NCI-H1930 (cell line): ENCODE measurements at places on chromosomes 12 and 14.

DNA sequence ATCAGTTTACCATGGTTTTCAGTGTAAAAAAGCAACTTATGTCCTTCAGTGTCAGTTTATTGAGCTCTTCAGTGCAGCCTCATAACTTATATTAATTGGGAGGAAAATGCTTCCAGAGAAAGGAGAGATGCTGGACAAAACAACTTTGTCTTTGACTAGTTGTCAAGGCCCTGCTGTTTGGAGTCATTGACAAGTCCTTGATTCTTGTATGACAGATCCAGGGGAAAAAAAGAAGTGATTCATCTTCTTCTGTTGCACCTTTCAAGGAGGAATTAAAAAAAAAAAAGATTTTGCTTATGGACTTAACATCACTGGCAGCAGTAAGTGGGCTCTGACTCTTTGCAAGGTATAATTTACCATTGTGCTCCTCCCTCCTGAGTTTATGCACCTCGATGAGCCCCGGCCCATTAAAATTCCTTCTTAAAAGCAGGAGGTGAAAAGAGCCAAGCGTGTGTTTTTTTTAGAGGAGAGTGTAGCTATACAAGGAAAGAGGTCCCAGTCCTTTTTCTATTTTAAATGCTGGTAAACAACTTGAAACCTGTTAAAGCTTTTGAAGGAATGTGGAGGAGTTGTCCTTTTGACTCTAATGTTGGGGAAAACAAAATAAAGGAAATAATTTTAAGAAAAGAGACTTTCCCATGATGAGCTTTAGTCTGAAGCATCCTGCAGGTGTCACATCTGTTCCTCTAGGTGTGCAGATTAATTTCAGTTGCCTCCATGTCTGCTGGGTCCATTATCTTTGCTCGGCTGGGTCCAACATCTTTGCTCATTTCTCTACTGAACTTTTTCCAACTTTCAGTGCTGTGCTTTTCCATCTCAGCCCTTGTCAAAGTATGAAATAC, 431.6 kb downstream of the RAD51B start:
- no peak for DNase-seq

GRCh38 chr12:95257541-95257940, 39.9 kb downstream of the VEZT start:
- no peak for DNase-seq

- DNase-seq = no peak
Measured at GRCh38 chr12:10354502-10354901, 35.3 kb downstream of the KLRK1 start.

- DNase-seq = no peak
Measured at GRCh38 chr14:34169561-34169960, 218.7 kb upstream of the EGLN3 start.

- DNase-seq = no peak
Measured at GRCh38 chr12:30877105-30877875, 49.3 kb upstream of the TSPAN11 start.

DNA sequence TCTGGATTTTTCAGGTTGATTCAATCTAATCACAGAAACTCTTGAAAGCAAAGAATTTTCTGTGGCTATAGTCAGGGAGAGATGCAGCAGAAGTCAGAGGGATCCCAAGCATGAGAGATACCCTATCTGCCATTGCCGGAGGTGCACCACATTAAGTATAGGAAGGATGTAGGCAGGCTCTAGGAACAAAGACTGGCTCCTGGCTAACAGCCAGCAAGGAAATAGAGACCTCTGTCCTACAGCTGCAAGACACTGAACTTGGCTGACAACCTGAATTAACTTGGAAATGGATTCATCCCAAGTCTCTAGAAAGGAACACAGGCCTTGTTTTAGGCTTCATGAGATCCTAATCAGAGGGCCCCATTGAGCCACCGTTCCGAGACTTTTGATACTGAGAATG, 364.9 kb upstream of the FLRT2 start:
- DNase-seq = no peak

- DNase-seq = no peak
Measured at GRCh38 chr12:50006280-50006679, 19.0 kb downstream of the RACGAP1 start.

GRCh38 chr12:131409211-131409610, 301.7 kb upstream of the SFSWAP start:
- no peak for DNase-seq

DNA sequence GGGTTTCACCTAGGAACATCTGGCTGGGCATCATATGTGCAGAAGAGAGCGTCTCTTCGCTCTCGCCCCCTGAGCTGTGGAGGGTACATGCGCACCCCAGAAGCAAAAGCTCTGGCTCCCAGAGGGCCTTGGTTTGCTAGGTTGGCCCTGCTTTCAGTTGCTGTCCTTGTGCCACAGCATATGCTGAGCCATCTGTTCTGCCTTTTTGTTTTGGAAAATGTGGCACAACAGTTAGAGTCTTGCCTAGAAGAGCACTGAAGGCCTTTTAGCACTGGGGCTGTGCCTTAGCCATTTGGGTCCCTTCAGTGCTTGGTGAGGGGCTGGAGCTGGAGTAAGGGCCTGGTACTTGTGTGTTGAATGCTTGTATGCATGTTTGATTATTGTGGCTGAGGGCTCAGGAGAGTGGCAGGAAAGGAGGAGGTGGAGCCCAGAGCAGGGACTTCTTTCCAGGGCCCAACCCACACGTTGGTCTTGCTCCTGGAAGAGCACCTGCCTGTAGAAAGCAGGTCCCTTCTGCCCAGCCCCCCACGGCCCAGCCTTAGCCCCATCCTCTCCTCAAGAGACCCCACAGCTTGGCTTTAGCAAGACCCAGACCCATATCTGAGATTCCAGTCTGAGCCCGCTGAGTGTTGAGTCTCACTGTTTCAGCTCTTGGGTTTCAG, 113.7 kb downstream of the SLC25A47 start:
- no peak for DNase-seq

- DNase-seq = no peak
Measured at GRCh38 chr12:93902736-93903562, 225.8 kb downstream of the CRADD start.

- no peak for DNase-seq
Measured at GRCh38 chr12:53145383-53146260, 34.9 kb upstream of the ZNF740 start.

- no peak for DNase-seq
Measured at GRCh38 chr12:53506881-53507602, at the start of gene NPFF. TSS of gene NPFF (minus strand) at chr12:53507484. CDS start at chr12:53507474, 10 bp downstream.

DNA sequence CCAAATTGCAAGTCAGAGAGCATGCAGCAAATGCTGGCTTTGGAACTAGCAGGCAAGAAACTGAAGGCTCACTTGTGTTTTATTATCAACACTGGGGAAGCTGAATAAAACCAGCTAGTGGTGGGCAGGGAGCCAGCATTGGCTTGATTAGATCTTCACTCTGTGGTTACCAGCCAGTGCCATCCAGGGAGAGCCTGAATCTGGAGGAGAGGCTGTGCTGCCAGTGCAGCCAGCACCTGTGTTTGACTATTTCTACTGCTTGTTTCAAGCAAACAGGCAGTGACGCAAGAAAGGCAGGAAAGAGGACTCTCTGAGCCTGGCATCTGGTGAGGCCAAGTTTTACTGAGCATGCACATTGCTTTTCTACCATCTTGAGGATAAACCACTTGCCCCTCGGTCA, 247.0 kb downstream of the PHLDA1 start:
- no peak for DNase-seq

DNA sequence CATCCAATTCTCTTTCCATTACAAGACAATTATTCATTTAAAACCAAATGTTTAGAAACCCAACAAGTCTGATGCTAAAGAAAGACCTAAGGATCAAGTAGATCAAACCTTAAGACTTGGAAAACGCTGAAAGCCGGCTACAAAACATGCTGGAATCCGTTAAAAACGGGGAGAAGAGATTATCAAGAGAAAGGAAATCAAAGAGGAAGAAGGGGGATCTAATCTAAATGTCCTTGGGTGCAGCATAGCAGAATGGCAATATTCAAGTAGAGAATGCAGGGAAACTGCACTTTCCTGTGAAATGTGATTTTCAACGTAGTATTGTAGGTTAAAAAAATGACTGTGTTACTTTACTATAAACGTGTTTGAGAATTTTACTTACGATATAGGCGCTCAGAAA, 1.3 kb downstream of the PPP1R13B start:
- DNase-seq = no peak

DNA sequence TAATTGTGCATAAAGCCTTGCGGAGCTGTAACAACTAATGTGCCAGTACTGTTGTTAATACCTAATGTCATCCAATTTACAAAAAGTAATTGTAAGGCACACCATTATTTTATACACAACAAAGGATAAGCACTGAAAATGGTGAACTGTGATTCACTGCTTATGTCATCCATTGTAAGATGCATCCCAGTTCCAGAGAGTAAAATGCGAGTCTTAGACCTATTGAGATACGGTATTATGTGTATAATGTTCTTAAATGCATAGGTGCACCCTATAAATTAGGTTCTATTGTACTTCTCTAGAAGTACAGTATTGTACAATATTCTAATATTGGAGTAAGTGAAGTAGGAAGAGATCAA, 406 bp downstream of the PARP2 start:
- DNase-seq = peak; percentile 21

DNA sequence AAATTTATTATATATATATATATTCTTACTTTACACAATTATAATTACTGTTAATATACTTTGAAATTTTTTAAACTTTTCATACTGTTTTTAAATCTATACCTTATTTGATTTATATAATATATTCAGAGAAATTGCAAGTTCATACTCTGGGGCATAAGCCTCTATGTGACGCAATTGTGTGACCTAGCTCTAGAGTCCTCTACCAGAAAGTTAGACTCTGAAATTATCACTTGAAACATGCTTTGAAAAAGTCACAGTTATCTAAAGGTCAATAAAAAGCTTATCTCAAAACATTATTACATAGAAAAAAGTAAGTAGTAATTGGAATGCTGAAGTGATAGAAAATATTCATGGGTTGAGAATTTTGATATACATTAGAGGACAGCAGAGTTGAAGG, 93.8 kb downstream of the LIN7A start:
- DNase-seq = no peak

DNA sequence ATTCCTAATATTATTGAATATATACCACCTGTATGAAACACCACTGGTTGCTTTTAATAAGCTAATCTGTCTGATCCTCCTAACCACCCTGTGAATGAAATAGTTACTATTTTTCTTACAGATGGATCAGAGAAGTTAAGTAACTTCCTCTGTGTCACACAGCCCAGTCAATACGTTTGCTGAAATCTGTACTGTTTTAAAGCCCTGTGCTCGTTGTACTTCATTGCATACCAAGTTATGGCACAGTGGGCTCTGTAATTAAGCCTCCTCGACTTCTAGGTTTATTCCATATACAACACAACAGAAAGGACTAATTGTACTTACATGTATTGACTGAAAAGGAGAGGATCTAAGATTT, 137.9 kb downstream of the TPH2 start:
- DNase-seq = no peak

DNA sequence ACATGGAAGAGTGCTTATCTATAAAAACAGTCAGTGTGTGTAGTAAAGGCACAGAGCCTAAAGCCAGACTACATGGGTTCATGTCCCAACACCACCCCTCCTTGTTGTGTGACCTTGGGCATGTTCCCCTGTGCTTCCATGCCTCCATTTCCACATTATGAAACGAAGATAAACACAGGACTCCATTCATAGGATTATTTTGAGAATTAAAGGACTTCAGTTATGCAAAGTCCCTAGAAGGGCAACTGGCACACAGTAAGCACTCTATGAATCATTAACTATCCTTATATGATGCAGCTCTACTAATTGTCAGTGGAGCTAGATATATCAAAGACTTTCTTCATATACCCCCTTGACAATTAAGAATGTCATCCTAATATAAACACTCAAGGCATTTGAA, 17.8 kb downstream of the IFNG-AS1 start:
- DNase-seq = no peak

DNA sequence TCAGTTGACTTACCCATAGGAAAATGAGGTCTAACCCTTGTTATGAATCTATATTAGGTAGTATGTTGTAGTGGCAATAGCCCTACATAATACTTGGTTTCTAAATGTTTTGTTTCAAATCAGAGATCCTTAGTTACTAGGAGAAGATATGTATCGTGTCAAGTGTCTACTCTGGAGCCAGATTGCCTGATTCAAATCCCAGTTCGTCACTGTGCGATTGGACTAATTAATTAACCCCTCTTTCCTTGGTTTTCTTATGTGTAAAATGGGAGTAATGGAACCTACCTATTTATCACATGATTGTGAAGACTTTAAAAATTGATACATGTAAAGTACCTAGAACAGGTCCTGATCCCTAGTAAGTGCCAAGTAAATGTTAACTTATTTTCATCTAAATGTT, 1.4 kb downstream of the LETMD1 start:
- DNase-seq = no peak

GRCh38 chr14:47223656-47224055, 451.7 kb downstream of the MDGA2 start:
- DNase-seq = no peak

- no peak for DNase-seq
Measured at GRCh38 chr12:113996026-113996425, 29.9 kb upstream of the RBM19 start.

GRCh38 chr14:33393895-33394368, 455.3 kb downstream of the NPAS3 start:
- DNase-seq = no peak

- no peak for DNase-seq
Measured at GRCh38 chr14:65169351-65169750, 67.0 kb upstream of the MAX start.

GRCh38 chr12:94092516-94093241, 55.7 kb upstream of the PLXNC1 start:
- DNase-seq = no peak

GRCh38 chr14:94388384-94389103, at the start of gene SERPINA1:
TSS of gene SERPINA1 (minus strand) at chr14:94388602. CDS start at chr14:94383237, 5,365 bp downstream.
- no peak for DNase-seq

GRCh38 chr12:113325916-113326315, 9.0 kb downstream of the SLC8B1 start:
- no peak for DNase-seq

GRCh38 chr14:71521238-71522135, 410.7 kb upstream of the RGS6 start:
- DNase-seq = no peak

- DNase-seq = no peak
Measured at GRCh38 chr12:55676707-55677106, 31.0 kb downstream of the ITGA7 start.

DNA sequence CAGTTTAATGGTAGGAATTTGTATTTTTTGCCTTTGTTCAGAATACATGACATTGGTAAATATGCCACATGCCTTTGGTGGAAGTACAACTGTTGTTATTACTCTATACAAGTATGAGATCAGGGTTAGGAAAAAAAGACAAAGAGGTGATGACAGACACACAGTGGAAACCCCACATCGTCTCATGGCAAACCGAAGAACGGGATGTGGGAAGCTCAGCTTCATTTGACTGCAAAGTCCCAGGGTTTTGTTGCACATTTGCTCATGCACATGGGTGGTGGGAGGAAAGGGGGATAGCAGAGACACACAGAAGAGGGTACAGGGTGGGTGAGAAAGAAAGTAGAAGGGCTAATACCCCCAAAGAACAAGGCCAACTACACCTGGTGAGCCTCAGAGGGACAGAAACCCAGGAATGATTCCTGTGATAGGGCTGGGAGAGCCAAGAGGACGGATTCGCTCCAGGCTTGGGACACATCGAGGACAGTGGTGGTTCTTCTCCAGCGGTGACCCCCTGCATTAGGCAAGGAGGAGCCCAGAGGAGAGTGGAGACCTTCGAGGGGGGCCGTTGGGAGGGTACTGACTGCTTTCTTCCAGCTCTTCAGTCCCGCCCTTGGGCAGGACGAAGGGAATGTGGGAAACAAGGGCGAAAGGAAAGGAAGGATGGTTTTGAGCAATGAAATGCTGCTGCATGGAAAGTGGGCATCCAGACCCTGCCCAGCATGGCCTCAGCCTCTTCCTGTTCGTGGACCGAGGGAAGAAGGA, 8.1 kb downstream of the VAMP1 start:
- no peak for DNase-seq

- no peak for DNase-seq
Measured at GRCh38 chr12:32010631-32011336, 51.6 kb downstream of the RESF1 start.

- DNase-seq = no peak
Measured at GRCh38 chr14:76883447-76883846, 57.2 kb downstream of the LRRC74A start.
